Cerebellar cortex (tissue), 1 donor: ENCODE measurements at places on chromosomes 4 and X.
A peak's percentile ranks its signal among the peaks of the same experiment; 100 is the strongest.

GRCh38 chr4:97028785-97029184, 1114.5 kb downstream of the STPG2 start:
- no peak for DNase-seq

- no peak for DNase-seq
These were observed at the start of gene CDX4 for GRCh38 chrX:73446831-73447230. Gene CDX4 (plus strand): TSS chrX:73447053. CDS start chrX:73447254, 201 bp downstream.

DNA sequence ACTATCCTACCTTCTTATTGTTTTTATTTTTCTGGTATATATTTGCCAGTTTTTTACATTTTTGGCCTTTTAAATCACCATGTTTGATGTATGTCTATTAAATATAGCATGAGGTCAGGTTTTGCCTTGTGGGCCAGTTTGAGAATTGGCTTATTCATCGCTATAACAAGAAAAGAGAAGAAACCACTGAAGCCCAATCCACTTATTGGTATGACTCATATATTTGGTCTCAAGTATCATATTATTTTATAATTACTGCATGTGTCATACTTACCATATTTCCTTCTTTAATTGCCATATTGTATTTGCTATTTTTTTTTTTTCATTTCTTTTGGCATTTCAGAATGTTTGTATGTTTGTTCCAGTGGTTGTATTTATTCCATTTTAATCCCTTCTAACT, 99.3 kb downstream of the IRF2 start:
- no peak for DNase-seq

DNA sequence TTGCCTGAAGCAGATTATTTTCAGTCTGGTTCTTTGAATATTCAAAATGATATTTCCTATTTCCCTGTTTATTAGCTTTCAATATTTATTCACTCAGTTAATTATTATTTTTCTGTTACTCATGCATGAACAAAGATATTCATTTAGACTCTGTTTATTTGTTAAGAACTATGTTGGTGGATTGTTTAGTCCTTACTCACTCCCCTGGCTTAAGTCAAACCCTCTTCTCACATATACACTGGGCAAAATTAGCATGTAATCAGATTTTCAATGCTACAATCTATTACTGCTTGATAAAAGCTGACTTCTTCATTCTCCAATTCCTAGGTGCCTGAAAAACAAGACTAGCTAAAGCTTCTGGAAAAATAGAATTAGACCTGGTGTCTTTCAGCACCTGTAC, 335.8 kb downstream of the FAT4 start:
- no peak for DNase-seq

- no peak for DNase-seq
These were observed 8.0 kb downstream of the GUCY1A1 start for GRCh38 chr4:155674669-155675071.

DNA sequence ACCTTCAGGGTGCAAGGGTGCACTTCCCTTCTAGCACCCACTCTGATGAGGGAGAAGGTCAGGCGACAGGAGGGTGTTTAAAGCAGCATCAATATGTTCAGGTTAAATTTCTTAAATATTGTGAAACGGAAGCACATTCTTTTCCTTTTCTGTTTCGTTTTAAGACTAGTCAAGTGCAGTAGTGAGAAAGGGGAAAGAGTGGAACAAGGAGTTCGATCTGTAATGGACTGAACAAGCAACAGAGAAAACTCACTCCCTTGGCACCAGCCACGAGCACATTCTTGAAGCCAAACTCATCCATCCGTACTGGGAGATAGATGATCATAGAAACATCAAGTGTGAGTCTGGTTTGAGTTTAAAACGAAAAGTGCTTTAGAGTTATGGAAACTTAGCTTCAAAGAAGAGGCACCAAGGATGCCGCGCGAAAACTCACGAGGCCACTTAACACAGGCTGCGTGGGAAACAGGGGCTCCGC, 815 bp downstream of the FAM53A start:
- DNase-seq = peak; percentile 49

GRCh38 chr4:120915336-120915735, 7.2 kb downstream of the PRDM5 start:
- DNase-seq = no peak
